Left renal pelvis (tissue), 4 donors: ENCODE measurements at places on chromosomes 16 and 17. TPM values are rescaled to one million over a fixed set of nuclear protein-coding genes. Genes with fewer than 3 reads are reported as not detected.

DNA sequence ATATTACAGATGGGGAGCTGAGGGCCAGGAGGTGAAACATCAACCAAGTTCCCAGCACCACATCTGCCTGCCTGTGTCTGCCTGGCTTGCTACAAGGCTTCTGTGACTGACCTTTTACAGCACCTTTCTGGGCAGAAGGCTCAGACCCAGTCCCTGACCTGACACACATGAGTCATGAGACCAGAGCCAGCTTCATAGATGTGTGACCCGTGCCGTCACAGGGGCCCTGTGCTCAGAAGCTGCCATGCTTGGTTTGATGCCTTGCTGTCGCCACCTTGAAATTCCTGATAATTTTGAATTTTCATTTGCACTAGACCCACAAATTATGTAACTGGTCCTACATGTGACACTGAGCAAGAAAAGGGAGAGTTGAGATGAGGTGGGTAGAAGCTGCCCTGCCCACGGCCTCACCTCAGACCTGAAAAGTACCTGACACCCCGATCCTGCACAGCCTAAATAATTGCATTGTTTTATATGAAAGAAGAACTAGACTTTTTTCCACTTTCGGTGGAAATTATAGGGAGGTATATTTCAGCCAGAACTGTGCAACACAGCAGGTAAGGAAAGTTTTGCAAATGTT, 13.3 kb upstream of the PECAM1 start:
- no peak for DNase-seq

DNA sequence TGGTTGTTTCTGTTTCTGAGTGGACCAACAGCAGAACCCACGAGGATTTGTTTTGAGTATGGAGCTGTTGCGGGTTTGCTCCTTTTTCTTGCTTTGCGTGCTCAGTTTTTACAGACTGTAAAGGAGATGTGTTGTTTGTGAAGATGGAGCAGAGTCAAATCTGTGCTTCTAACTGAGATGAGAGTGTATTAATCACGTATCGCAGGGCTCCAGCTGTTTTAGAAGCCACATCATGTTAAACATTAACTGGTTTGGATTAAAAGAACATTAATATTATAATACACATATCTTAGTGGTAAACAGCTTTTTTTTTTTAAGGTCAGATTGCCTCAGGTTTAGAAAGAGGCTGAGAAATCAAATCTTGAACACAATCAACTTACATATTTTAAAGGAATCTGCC, 69.4 kb downstream of the YPEL2 start:
- DNase-seq: no peak

- DNase-seq: no peak
These were observed 128.0 kb downstream of the LAT start for GRCh38 chr16:29112755-29113347.

- no peak for DNase-seq
These were observed 27.3 kb downstream of the TXNDC11 start for GRCh38 chr16:11715246-11715947.

DNA sequence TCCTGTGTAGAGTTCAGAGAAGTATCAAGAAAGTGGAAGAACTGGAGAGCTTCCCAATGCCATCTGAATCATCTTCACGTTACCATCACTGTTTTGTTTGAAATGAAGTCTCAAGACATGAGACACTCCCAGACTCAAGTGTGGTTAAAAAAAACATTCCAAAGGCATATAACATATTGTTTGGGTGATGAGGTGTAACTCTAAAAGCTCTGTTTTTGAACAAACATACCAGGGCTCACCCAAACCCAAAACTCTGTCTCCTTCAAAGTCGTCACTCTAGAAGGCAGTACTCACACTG, 6.3 kb upstream of the ZCCHC14 start:
- DNase-seq: no peak

- DNase-seq: no peak
These were observed 45.3 kb downstream of the BRD7 start for GRCh38 chr16:50323335-50324011.

- peak; percentile 38 for DNase-seq
These were observed 45.8 kb downstream of the AKAP1 start for GRCh38 chr17:57130708-57131461.

DNA sequence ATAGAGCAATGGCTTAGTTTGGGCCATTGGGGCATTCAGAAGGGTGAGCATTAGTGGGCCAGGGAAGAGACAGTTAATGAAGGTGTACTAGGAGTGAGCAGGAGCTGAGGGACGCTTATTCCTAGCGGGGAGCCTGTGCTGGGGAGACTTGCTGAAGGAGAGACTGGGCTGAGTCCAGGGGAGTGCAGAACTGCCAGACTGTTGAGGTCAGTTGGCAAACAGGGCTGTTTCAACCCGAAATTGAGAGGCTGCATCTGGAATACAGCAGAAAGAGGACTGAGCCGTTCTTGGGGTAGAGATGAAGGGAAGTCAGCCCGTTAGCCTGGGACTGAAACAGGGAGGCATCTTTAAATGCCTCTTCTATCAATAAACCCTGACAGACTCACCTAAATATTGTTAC, 33.2 kb downstream of the MAP2K6 start:
- no peak for DNase-seq

DNA sequence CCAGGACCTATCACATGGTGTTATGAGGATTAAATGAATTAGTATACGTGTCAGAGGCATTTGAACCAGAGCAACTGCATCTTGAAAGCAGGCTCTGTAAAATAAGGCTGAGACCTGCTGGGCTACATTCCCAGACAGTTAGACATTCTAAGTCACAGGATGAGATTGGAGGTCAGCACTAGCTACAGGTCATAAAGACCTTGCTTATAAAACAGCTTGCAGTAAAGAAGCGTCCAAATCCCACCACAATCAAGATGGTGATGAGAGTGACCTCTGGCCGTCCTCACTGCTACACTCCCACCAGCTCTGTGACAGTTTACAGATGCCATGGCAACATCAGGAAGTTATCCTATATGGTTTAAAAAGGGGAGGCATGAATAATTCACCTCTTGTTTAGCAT, 71.8 kb downstream of the IRF8 start:
- DNase-seq: no peak

DNA sequence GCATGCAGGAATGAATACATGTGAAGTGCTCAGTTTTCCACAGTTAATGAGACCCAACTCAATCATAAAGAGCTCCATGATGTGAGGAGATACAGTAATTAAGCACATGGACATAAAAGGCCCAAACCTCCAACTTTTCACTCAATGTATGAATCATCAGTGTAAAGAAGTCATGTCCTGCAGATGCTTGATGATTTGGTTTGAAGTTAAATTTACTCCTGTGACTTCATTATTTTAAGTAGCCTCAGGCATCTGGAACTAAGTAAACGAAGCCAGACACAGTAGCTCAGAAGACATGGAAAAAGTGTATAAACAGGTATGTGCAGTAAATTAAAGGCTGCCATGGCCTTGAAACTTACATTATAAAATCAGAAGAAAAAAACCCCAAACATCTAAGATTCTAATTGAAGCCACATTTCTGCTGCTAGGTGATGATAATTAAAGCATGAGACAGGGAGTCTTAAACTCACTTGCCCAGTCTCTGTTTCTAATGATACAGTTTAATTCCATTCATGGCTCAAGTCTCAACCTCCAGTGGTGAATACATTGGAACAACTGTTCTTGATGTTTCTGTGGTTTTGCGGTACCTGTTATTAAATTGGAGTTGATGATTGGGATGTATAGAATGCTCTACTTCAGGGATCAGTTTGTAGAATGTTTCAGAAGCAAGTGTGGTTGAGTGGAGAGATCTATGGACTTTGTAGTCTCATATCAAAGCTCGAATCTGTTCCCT, 28.9 kb upstream of the CCL2 start:
- DNase-seq: no peak

- DNase-seq: peak; percentile 83
These were observed 1.5 kb downstream of the COL1A1 start for GRCh38 chr17:50199803-50200456.

DNA sequence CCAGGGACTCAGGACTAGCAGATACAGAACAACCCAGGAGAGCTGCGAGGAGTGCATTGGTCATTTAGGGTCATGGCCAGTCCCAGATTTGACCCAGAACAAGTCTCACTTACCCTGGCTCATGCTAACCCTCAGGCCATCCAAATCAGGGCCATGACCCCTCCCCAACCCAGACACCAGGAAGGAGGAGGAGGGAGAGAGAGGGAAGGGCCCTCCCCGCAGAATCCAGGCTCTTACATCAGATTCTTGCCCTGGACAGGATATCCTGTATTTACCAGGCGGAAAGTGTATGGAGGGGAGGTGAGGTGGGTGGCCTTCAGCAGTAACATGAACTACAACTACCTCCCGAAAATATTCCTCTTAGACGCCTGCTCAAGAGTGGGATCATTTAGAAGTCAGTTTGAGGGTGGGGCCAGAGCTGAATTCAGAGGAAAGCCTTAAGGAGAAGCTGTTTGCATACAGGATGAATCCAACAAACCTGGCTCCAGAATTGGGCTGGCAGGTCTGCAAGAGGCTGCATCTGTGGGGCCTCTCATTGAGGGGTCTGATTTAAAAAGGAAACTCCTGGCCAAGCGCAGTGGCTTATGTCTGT, 2.1 kb downstream of the VAT1 start:
- DNase-seq: no peak

- no peak for DNase-seq
These were observed 65.7 kb upstream of the LRRC37A3 start for GRCh38 chr17:64984851-64985521.

DNA sequence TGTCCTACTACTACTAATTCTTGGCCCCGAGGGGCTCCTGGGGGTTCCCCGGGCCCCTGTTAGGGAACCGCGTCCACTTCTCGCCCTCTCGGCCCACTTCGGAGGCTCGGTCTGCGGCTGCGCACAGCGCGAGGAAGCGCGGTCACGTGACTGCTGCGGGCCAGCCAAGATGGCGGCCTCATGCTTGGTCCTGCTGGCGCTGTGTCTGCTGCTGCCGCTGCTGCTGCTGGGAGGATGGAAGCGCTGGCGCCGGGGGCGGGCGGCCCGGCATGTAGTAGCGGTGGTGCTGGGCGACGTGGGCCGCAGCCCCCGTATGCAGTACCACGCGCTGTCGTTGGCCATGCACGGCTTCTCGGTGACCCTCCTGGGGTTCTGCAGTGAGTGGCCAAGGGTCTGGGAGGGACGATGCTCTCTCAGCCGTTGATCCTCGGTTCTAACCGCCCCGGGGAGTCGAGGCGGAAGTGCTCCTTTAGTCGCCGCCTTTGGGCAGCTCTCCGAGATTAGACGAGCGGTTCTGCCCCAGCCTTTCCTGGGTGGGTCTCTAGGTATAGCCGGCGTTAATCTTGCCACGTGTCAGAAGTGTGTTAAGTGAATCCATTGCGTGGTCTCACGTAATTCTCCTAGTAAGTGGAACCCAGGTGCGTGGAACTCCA, at the start of gene ALG1:
Gene ALG1 (plus strand): TSS at position 163 of the 653 bp plus-strand sequence. CDS start 7 bp downstream, at position 170.
- DNase-seq: peak; percentile 74

DNA sequence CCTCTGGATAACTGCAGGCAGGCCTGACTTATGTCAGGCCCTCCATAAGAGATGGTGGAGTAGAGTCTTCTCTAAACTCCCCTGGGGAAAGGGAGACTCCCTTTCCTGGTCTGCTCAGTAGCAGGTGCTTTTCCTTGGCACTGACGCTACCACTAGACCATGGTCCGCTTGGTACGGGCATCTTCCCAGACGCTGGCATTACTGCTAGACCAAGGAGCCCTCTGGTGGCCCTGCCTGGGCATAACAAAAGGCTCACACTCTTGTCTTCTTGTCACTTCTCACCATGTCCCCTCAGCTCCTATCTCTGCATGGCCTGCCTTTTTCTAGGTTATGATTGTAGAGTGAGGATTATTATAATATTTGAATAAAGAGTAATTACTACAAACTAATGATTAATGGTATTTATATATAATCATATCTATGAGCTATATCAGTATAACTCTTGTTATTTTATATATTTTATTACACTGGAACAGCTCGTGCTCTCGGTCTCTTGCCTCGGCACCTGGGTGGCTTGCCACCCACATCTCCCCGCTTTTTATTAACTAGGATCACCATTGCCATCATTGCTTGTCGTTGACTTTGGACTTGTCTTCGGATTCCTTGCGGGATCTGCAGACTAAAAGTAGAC, 59.8 kb upstream of the ARL4D start:
- DNase-seq: no peak

DNA sequence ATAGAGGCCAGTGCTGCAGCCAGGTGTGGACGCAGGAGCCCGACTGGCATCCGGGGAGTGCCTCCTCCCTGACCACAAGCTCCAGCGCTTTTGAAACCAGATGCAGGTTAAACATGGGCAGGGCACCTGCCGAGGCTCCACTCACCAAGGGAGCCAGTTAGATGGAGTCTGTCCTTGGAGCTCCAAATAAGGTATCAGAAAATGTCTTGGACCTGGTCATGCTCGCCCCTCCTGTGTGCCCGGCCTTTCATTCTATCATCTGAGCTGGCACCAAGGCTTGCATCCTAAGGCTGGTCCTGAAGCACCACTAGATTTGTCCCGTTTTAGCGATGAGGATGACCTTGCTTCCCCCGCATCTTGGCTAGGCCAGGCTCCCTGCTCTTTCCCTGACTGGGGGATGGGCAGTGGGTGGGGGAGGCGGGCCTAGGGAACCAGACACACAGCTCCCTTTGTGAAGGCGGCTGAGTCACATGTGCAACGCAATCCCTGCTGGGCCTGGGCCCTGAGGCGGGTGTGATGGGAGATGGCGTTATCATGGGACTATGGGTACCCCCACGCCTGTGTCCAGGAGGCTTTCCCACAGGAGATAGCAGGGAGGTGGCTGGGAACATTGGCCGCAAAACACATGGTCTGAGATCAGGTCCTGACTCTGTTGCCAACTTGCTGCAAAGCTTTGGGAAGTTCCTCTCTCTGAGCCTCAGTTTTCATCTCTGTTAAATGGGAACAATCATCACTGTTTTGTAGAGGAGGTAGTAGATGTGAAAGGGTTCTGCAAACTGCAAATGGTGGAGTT, 5.0 kb upstream of the ADGRG1 start:
- no peak for DNase-seq

DNA sequence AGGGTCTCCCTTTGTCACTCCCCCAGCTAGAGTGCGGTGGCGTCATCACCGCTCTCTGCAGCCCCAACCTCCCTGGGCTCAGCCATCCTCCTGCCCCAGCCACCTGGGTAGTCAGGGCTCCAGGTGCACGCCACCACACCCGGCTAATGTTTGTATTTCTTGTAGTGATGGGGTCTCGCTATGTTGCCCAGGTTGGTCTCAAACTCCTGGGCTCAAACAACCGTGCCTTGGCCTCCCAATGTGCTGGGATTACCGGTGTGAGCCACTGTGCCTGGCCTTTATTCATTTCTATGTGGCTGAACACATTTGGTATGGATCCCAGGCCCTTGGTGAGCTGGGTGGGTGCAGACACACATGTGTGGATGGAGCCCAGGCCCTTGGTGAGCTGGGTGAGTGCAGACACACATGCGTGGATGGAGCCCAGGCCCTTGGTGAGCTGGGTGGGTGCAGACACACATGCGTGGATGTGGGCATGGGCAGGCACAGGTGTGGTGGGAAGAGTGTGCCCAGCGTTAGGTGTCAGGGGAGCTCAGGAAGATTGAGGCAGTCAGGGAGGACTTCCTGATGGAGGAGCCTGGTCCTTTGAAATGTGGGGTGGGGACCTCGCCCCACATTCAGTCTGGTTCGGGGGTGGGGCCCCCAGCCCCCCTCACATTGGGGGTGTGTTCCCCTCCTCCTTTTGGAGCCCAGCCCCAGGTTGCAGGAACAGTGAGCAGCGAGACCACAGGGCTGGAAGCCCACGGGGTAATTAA, 37.1 kb downstream of the SOX8 start:
- DNase-seq: no peak

ESRP2 gene
- polyA plus RNA-seq: 0.94 TPM

TBC1D3G gene
- polyA plus RNA-seq: not detected

PSMC3IP gene
- 21.8 TPM for polyA plus RNA-seq

RNF112 gene
- polyA plus RNA-seq: 0.82 TPM

ZNF594 gene
- 26.3 TPM for polyA plus RNA-seq
